ENCODE measurements at places on chromosomes 2 and 18.

- DNase-seq, result no peak
Measured at GRCh38 chr18:78976765-78977636, 2.6 kb upstream of the SALL3 start.

DNA sequence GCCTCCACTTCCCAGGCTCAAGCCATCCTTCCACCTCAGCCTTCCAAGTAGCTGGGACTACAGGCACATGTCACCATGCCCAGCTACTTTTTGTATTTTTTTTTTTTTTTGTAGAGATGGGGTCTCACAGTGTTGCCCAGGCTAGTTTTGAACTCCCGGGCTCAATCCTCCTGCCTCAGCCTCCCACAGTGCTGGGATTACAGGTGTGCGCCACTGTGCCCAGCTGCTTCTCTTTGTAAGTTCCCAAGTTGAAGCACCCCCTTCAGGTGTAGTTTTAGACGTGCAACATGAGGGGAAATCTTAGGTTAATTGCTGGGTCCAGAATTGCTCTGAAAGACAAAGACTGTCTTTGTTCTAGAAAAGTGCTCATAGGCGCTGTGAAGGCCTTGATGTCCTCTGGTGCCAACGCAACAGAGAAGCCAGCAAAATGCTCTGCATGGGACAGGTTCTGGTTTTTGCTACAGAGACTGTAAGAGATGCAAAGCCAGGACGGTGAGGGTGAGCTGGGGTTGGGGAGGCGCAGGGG lies 46.6 kb downstream of the RRM2 start:
- no peak for DNase-seq

GRCh38 chr18:75823471-75823870 lies 396.0 kb upstream of the SMIM21 start:
- no peak for DNase-seq

- no peak for DNase-seq
Measured at GRCh38 chr2:143530758-143531157, 401.5 kb downstream of the ARHGAP15 start.

- no peak for DNase-seq
Measured at GRCh38 chr2:32478889-32479620, 122.2 kb downstream of the BIRC6 start.

DNA sequence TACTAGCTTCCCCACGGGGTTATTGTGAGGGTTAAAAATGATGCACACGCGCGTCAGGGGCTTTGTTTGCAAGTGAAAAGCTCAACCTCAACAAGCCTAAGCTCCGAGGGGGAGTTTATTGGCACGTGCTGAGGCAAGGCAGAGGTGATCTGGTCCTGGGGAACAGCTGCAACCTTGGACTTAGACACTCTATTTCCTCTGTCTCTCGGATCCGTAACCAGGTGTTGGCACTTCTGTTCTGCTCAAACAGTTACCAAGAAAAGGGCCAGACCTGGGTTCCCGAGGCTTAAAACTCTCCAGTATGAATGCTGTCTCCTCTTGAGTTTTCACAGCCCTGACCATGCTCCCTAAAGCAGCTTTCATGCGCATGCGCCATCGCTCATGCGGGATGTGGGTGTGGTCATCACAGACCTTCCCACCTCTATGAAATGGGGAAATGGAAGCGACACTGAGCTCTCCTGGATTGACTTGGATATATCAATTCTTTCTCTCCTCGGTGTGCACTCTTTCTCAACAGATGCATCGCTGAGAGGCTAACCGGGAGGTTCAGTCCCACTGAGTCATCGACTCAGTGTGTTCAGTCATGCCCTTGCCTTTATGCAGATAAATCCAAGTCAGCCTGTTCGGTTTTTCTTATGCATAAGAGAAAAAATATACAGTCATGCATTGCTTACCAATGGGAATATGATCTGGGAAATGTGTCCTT lies 19.9 kb upstream of the RAB31 start:
- DNase-seq, result no peak

- DNase-seq, result no peak
Measured at GRCh38 chr2:83730223-83730622, 728.9 kb downstream of the SUCLG1 start.

GRCh38 chr2:30627151-30627550 lies 180.1 kb downstream of the CAPN13 start:
- no peak for DNase-seq

GRCh38 chr2:167510071-167510759 lies 621.9 kb downstream of the XIRP2 start:
- DNase-seq, result no peak

- no peak for DNase-seq
Measured at GRCh38 chr18:532018-532417, 31.5 kb upstream of the COLEC12 start.

DNA sequence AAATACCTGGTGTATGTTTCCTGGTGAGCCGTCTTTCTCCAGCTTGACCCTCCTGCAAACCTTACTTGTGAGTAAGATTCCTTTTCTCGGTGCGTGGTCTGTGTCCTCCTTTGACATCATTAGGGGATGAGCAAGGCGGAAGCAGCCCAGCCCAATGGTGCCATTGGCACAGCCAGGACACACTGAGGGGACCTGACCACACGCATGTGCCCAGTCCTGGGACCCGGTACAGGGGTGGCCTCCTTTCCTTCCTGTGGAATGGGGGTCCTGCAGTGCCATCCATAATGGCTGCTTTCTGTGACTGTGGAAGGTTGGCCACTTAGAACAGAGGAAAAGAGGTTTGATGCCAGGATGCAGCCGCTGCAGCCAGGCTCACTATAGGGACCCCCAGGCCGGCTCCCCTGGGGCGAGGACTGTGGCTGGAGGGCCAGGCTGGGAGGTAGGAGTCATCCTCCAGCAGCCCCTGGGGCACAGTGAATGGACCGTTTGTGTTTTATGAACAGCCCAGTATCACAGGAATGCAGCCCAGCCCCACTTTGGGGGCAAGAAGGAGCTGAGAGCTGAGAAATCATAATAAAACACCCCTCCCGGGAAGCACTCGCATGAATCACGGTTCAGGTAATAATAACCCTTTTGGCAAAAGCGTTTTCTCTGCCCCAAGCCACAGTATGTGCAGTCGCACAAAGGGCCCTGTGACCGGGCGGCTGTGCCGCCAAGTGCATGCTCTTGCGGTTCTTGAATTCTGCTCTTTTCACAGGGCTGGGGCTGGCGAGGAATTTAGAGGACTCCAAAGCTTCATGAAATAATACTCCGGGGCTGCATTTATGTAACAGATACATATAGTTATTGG lies 73.2 kb downstream of the ASB1 start:
- DNase-seq, result peak; percentile 60

GRCh38 chr2:208415255-208415654 lies 8.7 kb downstream of the PTH2R start:
- no peak for DNase-seq

GRCh38 chr18:25314838-25315190 lies 37.2 kb downstream of the ZNF521 start:
- DNase-seq, result no peak

DNA sequence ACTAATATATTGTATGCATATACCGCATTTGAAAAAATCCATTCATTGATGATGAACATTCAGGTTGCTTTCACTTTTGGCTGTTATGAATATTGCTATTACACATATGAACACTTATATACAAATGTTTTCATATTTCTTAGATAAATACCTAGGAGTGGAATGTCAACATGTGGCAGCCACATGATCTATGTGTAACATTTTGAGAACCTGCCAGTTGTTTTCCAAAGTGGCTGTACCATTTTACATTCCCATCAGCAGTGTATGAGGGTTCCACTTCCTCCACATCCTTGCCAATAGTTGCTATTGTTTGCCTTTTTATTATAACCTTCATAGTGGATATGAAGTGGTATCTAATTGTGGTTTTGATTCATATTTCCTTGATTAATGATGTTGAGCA lies 40.5 kb downstream of the CCDC85A start:
- no peak for DNase-seq

- no peak for DNase-seq
Measured at GRCh38 chr2:234157817-234158588, 107.5 kb downstream of the SPP2 start.

DNA sequence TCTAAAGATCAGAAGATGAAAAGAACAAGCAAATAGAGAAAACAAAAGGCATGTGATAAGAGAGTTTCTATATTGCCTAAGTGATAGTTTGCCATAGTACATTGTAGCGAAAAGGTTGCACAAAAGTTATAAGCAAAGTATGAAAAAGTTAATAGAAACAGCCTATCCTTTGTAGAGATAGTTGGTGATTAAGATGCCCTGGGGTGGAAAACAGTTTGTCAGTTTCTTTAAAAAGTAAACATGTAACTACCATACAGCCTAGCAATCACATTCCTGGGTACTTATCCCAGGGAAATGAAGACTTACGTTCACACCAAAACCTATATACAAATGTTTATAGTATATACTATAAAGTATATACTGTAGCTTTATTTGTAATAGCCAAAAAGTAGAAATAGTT lies 16.9 kb upstream of the DAPL1 start:
- DNase-seq, result no peak

DNA sequence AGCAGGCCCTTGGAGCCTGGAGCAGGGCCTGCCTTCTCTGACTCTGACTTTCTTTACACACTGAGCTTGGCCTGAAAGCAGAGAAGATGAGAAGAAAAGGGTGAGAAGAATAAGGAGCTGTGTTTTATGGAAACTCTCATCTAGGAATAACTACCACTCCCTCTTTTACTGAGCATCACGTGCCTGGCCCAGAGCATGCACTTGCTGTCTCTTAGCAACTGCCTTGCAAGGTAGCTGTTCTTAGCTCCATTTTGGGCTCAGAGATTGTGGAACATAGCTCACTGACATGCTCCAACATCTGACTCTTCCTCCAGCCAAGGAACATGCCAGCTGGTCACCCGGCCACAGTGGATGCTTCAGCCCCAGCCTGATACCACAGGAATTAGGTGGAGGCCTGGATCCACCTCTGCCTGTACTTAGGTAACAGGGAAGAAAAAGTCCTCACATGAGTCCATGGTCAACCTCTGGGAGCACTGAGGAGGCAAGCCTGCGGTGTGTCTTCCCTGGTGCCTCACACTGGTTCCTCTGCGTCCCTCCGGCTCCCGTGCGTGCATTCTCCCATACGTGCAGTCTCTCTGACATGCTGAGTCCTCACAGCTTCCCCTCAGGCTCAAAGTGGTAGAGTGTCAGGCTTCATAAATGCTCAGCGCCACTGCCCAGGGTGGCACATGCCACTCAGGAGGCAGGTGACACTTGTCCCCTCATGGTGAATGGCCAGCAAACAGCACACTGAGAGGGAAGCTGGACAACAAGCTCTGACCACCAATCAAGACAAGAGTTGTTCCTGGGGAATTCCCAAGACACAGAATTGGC lies 35.7 kb downstream of the AMER3 start:
- DNase-seq, result no peak

DNA sequence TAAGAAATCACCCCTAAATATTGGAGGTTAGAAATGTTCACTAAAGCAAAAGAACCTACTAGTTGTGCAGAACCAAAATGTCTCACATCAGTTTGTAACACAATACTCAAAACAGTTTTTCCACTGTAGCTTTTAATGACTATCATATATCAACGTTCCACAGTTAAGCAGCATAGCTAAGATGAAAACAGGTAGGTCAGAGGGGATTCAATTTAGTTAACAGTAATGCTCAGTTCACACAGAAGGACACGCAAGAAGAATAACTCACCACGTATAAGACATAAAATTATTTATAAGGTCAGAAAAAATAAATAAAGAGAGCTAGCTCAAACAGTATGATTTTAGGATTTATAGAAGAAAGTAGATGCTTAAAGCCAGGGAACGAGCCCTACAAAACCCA lies 118.9 kb upstream of the CCDC150 start:
- no peak for DNase-seq

GRCh38 chr2:64488050-64488974 lies 34.4 kb downstream of the LGALSL start:
- DNase-seq, result peak; percentile 72

DNA sequence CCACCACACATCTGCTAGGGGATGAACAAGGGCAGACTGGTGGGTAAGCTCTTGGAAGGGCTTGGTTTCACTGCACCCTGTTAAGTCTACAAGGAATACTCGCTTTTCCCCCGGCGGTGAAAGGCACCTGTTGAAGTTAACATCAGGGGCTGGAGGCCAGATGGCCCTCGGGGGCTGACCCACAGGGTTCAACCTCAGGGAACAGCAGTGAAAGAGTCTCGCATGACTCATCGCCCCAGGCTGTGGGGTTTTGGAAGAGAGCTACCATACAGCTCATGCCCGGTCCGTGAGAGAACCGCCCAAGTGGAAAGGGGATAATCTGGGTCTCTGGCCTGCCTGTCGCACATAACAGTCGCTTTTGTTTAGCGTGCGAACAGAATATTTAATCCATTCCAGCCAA lies 748.0 kb downstream of the DPP10 start:
- DNase-seq, result no peak

DNA sequence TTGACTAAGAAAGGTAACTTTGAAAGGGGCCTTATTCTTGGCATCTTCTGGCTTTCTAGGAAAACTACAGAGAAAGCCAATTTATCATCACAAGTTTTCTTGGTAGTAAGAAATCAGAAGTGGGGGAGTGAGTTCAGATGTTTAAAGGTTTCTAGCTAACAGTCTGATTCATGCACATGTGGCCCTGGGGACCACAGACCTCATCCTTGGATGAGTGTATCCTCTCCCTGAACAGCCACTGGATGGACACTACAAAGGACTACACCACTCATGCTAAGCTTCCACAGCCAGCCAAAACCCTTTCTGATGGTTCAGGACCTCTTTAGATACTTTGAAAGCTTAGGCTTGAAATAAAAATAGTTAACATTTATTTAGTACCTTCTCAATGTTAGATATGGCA lies 218.3 kb upstream of the STK17B start:
- no peak for DNase-seq

DNA sequence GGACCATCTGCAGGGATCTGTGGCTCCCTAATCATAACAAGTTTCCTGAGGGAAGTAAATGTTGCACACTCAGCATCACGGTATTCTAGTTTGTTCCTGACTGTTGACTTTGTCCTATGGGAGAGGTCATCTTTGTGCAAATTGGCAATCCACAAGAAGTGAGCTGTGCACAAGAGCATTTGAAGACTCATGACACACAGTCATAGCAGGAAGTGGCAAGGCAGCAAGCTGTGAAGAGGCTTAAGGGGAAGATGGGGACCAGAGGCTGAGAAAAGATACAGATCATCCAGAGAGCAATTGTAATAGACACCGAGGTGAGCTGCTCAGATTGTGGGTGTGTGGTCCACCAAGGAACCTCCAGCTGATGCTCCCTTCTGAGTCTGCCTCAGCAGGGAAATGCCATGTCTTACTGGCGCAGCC lies 2.7 kb downstream of the TNP1 start:
- no peak for DNase-seq

GRCh38 chr2:230666885-230667712 lies 45.5 kb upstream of the CAB39 start:
- no peak for DNase-seq

- no peak for DNase-seq
Measured at GRCh38 chr2:30472326-30472725, 25.3 kb downstream of the LCLAT1 start.

GRCh38 chr18:63970809-63971205 lies 926 bp downstream of the SERPINB8 start:
- no peak for DNase-seq

- DNase-seq, result no peak
Measured at GRCh38 chr18:62521593-62521992, 1.2 kb upstream of the ZCCHC2 start.
